Progenitor cell of endocrine pancreas (in vitro differentiated cells): ENCODE measurements at places on chromosomes 13 and 19.

- DNase-seq: no peak
Observed at GRCh38 chr13:42266473-42266872, 5.5 kb upstream of the AKAP11 start.

- DNase-seq: no peak
Observed at GRCh38 chr19:33644284-33644836, 22.6 kb downstream of the CHST8 start.

DNA sequence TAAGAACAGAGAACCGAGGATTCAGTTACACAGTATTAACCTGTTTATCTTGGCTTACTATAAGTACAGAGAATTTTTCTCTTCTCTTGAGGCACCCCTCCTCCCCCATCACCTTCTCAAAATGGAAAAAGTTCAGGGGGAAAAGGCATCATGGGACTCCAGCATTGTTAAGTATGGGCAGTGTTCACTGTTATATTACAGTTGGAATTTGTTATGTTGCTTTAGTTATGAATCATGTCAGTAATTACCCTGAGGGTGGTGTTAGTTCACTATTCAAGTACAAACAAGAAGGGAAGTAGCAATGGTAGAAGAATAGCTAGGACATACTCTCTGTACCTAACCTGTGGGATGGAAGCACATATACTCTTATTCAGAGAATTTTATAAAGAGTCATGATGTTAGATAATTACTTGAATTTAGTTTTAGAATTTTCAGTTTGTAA, 12.0 kb downstream of the LPAR6 start:
- no peak for DNase-seq

- no peak for DNase-seq
Observed at GRCh38 chr13:112753833-112754232, 64.0 kb downstream of the ATP11A start.

GRCh38 chr19:3977242-3978143, 6.6 kb upstream of the DAPK3 start:
- DNase-seq: no peak

- no peak for DNase-seq
Observed at GRCh38 chr13:40589285-40590109, 76.9 kb downstream of the FOXO1 start.

- DNase-seq: no peak
Observed at GRCh38 chr13:61734683-61735082, 319.0 kb upstream of the PCDH20 start.

- DNase-seq: no peak
Observed at GRCh38 chr13:35917252-35917941, 213.8 kb downstream of the DCLK1 start.

- DNase-seq: no peak
Observed at GRCh38 chr19:35429698-35430408, 18.2 kb upstream of the FFAR2 start.

- DNase-seq: no peak
Observed at GRCh38 chr13:40632915-40633314, 33.5 kb downstream of the FOXO1 start.

- DNase-seq: no peak
Observed at GRCh38 chr19:33798681-33799111, 2.0 kb downstream of the KCTD15 start.

- DNase-seq: no peak
Observed at GRCh38 chr13:113598481-113598880, 13.9 kb downstream of the TFDP1 start.

- DNase-seq: no peak
Observed at GRCh38 chr13:99362362-99362761, 55.2 kb upstream of the GPR183 start.
